Left lobe of liver (tissue), 2 donors: ENCODE measurements at places on chromosomes 2 and 18.

DNA sequence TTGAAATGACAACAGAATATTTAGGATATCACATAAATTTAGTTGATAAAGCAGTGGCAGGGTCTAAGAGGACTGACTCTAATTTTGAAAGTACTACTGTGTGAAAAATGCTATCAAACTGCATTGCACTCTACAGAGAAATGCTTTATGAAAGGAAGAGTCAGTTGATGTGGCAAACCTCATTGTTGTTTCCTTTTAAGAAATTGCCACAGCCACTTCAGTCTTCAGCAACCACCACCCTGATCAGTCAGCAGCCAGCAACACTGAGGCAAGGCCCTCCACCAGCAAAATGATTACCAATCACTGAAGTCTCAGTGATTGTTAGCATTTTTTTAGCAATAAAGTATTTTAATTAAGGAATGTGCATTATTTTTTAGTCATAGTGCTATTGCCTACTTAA, 488.7 kb upstream of the SLC39A10 start:
- no peak for DNase-seq

DNA sequence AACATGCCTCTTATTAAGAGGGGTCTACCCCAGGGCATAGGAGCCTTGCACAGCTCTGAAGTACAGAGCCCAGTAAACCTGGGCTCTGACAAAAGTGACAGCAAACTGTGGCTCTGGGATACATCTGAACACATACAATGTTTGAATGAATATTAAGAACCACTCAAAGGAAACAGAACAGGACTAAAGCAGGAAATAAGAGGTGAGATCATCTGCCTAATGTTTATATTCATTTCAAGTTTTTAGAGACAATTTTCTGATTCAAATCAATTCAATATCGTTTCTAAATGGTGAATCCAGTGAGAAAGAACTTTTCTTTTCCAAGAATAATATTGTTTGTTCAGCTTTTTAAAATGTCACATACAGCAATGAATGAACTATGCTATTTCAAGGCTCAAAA, 136.7 kb upstream of the CAVIN2 start:
- DNase-seq, result no peak

- no peak for DNase-seq
Measured at GRCh38 chr18:9319333-9319732, 15.2 kb upstream of the TWSG1 start.

GRCh38 chr18:52391810-52392559, 52.0 kb downstream of the DCC start:
- DNase-seq, result no peak

GRCh38 chr2:149278161-149278871, 52.1 kb upstream of the LYPD6 start:
- DNase-seq, result no peak

GRCh38 chr2:227960317-227960716, 88.9 kb downstream of the DAW1 start:
- no peak for DNase-seq

GRCh38 chr2:167264380-167264779, 376.1 kb downstream of the XIRP2 start:
- no peak for DNase-seq

- DNase-seq, result no peak
Measured at GRCh38 chr2:3427272-3427671, 47.8 kb downstream of the TRAPPC12 start.

GRCh38 chr2:65465124-65465523, 32.7 kb upstream of the SPRED2 start:
- no peak for DNase-seq

GRCh38 chr2:206520450-206520849, 77.1 kb downstream of the ADAM23 start:
- DNase-seq, result no peak

DNA sequence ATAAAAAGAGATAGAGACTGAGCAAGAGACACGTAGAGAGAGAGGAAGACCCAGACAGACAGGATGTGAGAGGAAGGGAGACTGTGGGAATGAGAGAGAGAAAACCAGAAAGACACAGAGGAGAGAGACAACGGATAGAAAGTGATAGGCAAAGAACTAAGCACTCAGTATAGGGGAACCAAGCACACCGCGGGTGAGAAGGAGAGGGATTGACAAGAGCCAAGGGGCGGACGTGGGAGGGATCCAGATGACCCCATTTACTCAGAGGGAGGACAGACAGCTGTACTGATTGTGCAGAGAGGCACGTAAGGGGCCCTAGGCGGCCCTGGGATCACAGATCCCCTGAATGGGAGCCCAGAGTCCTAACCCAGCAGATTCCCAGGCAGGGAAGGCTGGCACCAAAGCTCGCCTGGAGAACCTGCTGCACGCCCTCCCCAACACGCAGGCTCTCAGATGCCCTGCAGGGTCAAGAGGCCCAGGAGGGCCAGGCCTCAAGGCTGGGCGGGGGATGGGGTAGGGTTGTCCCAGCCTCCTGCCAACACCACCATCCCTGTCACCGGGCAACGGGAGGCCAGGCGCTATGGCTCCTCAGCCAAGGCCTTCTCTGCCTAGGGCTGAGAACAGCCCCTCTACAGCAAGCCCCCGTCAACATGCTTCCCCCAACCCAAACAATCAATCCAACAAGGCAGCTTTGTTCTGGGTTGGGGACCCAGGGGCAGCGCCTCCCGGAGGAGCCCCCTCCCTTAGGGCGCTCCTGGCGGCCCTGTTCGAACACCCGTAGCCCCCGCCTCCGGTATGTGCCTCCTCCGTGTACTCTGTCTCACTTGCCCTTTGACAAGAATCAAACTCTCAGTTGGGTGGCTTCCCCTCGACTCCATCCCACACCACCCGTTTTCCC, 579 bp downstream of the LOXL3 start:
- no peak for DNase-seq

DNA sequence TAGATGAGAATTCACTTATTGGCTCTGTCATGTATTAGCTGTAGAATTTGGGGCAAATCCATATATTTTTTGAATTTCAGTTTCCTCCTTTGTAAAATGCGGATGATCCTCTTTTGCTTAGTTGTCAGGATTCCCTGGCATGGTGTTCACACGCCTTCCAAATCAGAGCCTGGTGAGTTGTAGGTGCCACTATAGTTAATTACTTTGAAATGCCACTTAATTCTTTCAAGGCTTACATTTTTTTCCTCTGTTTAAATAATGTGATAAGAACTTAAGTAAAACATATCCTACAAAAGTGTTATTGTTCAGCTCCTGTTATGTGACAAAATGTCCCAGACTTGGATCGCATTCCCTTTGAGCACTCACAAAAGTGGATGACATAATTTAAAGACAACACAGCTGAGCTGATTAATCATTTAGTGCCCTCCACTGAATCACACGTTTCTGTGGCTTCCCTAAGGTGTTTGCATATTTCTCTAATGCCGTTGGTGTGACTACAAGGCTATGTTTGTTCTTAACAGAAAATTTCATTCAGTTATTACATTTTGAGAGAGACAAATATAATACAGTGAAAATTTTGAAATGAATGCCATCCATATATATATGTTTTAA, 471.2 kb upstream of the CHST9 start:
- no peak for DNase-seq

- DNase-seq, result no peak
Measured at GRCh38 chr18:69838003-69838402, 109.7 kb downstream of the CD226 start.

GRCh38 chr2:192126912-192127311, 67.8 kb downstream of the TMEFF2 start:
- no peak for DNase-seq

- DNase-seq, result no peak
Measured at GRCh38 chr2:82837588-82838304, 1621.3 kb downstream of the SUCLG1 start.

- DNase-seq, result no peak
Measured at GRCh38 chr2:121583555-121583954, 52.9 kb downstream of the RNU4ATAC start.

GRCh38 chr2:240701091-240701735, 9.5 kb downstream of the AQP12A start:
- no peak for DNase-seq

DNA sequence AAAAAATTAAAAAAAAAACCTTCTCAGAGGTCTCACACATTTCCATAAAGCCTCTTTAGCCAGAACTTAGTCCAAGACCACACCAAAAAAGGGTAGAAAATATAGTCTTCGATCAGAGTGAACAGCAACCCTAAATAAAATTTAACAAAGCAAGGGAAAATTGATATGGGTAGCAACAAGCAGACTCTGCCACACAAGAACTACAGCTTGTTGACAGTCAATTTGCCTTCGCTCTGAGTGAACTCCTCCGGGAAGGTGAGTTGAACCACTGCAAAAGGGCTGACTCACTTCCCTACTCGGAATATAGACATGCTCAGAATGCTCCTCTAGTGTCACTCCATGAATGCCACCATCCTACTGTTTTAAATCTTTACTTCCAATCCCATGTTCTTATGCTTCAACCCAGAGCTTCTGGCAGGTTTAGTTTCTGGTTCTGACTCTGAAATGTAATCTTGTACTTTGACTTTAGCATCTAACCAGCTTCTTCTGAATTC, 24.1 kb downstream of the GAD1 start:
- no peak for DNase-seq

DNA sequence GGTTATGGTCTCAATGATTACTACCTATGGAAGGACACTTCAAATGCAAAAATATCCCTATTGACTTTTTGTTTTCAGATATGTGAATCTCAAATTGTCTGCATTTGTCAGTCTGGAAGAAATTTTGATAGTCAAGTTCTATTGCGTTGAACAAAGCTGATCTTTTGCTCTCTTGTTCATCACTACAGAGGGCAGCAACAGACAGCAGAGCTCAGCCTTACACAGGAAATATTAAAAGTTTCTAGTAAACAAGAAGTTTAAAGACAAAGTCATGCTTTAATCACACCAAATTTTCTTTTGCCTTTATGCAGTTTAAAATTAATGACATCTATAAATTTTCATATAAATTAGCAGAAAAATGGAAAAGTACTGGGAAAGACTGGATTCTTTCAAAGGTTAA, 617.5 kb downstream of the NR4A2 start:
- no peak for DNase-seq

DNA sequence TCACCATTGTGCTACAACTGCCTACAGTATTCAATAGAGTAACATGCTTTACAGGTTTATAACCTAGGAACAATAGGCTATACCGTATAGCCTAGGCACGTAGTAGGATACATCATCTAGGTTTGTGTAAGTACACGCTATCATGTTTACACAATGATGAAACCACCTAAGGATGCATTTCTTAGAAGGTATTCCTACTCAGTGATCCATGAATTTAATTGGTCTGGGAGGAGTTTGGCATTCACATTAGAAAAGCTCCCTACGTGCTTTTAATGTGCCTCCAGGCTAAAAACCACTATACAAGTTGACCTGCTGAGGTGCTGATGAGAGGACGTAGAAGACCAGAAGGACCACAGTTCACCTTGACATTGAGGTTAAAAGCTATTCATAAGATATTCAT, 154.5 kb upstream of the LRRTM1 start:
- no peak for DNase-seq

- DNase-seq, result no peak
Measured at GRCh38 chr18:26034850-26035497, 55.4 kb downstream of the SS18 start.

GRCh38 chr2:154067124-154067523, 195.4 kb downstream of the GALNT13 start:
- DNase-seq, result no peak

- no peak for DNase-seq
Measured at GRCh38 chr18:35118641-35119040, 77.4 kb downstream of the MAPRE2 start.

DNA sequence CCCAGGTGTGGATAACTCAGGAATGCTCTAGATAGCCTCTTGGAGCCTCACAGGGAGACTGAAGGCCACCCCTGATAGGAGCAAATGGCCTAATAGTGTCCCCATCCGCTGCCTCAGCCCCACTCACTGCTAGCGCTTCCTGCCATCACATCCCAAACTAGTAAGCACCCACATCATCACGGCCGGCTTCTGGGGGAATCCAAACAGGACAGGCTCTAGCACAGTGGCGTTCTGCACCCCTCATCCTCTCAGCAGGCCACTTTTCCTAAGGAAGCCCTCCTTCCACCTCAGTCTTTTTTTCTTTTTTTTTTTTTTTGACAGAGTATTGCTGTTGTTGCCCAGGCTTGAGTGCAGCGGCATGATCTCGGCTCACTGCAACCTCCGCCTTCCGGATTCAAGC, 6.3 kb upstream of the AMER3 start:
- DNase-seq, result no peak

DNA sequence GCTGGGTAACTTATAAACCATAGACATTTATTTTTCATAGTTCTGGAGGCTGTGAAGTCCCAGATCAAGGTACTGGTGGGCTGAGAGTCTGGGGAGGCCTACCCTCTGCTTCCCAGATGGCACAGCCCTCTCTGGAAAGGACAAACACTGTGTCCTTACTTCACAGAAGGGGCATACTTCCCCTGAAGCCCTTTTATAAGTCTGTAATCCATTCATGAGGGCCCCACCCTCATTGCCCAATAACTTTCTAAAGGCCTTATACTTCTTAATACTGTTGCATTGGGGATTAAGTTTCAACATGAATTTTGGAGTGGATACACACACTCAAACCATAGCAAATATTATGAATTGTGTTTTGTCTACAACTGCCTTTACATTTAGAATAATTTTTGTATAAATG, 36.0 kb downstream of the ATIC start:
- DNase-seq, result no peak

DNA sequence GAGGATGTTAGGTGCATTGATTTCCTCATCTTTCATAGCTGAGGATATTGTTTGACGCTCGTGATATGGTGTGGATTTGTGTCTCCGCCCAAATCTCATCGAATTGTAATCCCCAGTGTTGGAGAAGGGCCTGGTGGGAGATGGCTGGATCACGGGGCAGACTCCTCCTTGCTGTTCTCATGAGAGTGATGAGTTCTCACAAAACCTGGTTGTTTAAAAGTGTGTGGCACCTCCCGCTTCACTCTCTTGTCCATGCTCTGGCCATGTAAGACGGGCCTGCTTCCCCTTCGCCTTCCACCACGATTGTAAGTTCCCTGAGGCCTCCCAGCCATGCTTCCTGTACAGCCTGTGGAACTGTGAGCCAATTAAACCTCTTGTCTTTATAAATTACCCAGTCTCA, 28.4 kb upstream of the GPC1 start:
- peak; percentile 15 for DNase-seq

DNA sequence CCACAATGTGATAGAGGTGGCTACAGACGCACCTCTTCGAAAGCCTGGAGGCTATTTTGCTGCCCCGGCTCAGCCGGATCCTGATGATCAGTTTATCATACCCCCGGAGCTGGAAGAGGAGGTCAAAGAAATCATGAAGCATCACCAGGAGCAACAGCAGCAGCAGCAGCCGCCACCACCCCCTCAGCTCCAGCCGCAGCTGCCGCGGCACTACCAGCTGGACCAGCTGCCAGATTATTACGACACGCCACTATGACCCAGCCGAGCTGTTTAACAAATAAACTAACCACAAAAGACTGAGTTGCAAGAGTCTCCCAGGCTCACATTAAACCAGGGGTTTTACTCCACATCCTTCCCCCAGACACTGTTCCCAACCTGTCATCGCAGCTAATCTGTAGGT, 263.8 kb downstream of the PHLPP1 start:
- DNase-seq, result peak; percentile 80

GRCh38 chr18:50092245-50092805, 102.6 kb downstream of the MYO5B start:
- no peak for DNase-seq

- no peak for DNase-seq
Measured at GRCh38 chr18:67402543-67402942, 114.0 kb downstream of the DSEL start.

- no peak for DNase-seq
Measured at GRCh38 chr2:172442072-172442895, 14.9 kb downstream of the ITGA6 start.
